ENCODE measurements at places on chromosomes 2 and 18.
A peak's percentile ranks its signal among the peaks of the same experiment; 100 is the strongest.

- DNase-seq: no peak
Observed at GRCh38 chr2:213065583-213066442, 85.6 kb downstream of the IKZF2 start.

- no peak for DNase-seq
Observed at GRCh38 chr2:179051250-179051649, 1.3 kb upstream of the CCDC141 start.

DNA sequence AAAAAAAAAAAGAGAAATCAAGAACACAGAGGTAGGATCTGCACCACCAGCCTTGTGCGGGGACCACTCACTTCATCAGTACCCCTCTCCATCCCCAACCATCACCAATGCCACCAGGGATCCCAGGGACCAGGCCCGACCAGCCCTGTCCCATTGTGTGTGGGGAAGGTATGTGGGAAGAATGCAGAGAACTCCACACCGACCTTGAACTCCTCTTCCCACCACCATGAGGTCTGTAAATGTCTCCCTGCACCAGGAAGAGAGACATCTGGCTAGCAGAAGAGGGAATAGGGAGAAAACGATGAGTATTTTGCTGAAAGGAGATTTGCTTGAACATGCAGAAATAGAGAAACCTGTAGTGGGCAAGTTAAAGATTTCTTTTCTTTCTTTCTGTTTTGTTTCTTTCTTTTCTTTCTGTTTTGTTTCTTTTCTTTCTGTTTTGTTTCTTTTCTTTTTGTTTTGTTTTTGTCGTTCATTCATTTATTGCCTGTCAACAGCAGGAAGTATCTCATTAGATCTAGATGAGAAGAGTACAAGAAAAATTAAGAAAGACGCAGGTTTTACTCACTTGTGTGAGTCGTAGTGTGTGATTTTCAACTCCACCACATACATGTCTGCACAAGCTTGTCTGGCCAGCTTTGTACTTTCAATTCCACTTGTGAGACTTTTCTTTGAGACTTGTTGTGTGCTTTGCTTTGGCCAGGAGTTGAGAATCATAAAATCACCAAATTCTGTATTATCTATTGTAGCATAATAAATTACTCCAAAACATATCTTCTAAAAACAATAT is 179.8 kb upstream of the HAAO start:
- no peak for DNase-seq

DNA sequence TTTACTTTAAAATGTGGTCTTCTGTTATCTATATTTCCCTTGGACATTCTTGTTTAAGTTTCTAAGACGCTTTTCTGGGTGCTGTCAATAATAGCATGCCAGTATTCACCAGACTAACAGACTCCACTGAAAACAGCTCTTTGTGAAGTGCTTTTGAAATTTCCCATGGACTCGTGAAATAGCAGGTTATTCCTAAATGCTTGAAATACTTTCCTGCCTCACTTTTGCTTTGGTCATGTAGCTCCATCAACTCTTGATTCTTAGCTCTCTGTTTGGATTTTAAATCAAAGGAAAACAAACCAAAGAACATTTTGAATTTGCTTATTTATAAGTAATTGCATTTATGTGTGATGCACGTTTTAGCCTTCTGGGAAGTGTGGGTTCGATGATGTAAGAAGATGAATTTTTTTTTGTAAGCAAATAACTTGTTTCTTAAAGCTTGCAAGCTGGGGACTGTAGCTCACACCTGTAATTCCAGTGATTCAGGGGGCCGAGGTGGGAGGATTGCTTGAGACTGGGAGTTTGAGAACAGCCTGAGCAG is 147.8 kb downstream of the WDSUB1 start:
- no peak for DNase-seq

DNA sequence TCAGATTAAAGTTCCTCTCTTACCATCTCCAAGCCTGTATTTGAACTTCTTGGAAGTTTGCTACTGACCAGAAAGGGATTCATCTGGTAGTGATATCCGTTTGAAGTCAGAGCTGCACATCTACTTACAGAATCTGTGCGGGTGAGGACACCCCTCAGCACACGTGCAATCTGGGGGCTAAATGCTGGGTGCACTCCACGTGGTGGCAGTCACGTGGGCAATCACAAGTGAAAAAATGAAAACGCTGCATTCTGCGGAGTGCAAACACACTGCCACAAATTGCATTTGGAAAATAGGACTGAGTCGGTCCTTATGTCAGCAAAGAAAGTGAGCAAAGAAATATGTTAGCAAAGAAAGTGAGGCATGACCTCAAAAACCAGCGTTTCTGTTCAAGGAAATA is 76.1 kb upstream of the GYPC start:
- no peak for DNase-seq

DNA sequence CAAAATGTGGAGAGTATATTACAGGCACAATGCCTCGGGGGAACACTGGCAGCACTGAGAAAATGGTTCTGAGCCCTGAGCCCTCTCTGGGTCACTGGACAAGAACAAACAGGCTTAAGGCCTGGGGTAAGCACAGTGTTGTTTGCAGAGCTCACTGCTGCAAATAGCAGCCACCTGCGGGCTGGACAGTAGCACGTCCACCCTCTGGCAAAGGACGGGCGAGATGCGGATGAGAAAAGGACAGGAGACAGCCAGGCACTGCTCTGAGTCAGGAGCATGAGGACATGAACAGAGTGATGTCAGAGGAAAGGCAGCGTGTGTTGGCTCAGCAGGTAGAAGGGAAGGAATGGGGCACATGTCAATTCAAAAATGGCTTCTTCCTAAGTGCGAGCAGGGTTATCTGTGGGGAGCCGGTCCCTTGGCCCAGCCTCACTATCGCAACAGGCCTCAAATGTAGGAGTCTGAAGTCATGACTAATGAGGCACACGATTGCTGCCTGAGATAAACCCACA is 25.9 kb upstream of the NEB start:
- DNase-seq: no peak

DNA sequence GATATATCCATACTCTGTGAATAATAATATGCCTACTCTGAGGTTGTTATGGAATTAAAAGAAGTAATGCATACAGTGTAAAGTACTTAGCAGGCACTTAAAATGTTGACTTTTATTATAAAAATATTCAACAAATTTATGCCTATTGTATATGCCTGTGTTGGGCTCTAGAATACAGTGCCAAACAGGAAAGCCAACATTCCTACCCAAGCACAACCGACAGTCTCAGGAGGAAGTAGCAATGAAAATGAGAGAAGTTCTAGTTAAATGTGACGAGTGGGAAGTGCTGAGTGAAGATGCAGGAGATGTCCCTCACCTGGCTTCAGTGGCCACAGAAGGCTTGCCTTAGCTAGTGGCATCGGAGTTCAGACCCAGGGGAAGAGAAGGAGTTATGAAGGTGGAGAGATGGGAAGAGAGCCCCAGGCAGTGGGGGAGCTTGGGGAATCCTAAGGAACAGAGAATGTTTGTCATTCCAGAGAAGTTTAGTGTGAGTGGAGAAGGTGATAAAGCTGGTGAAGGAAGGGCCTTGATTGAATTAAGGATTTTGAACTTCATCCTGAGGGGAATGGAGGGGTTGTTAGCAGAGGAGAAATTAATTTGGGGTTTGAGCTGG is 105.4 kb upstream of the CNGA3 start:
- no peak for DNase-seq

GRCh38 chr2:217055624-217056023 is 195.8 kb upstream of the TNP1 start:
- DNase-seq: no peak

DNA sequence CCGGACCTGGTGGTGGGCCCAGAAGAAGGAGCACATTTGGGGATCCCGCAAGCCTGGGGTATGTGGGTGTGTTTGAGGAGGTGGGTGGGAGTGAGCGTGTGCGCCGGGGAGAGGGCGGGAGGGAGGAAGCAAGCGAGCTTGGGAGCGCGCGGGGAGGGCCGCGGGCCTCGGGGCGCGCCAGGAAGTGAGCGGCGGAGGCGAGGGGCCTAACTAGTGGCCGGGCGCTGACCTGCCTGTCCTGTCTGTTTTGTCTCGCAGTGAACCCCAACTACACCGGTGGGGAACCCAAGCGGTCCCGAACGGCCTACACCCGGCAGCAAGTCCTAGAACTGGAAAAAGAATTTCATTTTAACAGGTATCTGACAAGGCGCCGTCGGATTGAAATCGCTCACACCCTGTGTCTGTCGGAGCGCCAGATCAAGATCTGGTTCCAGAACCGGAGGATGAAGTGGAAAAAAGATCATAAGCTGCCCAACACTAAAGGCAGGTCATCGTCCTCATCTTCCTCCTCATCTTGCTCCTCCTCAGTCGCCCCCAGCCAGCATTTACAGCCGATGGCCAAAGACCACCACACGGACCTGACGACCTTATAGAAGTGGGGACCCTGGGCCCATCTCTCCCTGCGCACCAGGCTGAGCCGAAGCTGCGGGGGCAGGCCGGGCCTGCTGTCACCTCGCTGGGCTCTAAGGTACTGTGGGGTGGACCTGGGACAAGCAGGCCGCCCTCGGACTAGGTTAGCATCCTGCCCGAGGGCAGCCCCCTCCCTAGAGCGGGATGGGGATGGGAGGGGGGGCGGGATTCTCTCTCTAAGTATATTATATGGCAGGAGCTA is 1.2 kb downstream of the HOXD4 start:
- no peak for DNase-seq

DNA sequence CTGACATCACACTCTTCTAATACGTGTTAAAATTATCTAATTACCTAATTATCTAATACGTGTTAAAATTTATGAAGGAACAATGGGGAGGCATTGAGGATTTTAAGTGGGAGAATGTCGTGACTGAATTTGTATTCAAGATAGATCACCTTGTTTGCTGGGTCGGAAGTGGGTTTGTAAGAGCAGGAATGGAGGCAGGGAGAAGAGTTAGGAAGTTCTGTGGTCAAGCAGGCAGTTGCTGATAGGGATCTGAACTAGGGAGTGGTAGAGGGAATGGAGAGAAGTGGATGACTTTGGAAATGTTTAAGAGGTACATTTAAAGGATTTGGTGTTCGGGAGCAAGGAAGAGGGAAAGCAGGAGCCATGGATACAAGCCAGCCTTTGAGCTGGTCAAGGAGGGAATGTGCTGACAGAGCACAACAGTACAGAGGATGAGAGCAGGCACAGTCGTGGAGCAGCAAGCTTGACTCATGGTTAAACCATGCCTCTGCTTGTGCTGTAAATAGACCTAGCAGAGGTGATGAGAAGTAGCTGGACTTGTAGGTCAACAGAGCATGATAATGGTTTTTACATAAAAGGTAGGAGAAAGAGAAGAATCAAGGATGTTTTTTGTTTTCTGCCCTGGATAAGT is 16.2 kb downstream of the IL18RAP start:
- peak; percentile 78 for DNase-seq

DNA sequence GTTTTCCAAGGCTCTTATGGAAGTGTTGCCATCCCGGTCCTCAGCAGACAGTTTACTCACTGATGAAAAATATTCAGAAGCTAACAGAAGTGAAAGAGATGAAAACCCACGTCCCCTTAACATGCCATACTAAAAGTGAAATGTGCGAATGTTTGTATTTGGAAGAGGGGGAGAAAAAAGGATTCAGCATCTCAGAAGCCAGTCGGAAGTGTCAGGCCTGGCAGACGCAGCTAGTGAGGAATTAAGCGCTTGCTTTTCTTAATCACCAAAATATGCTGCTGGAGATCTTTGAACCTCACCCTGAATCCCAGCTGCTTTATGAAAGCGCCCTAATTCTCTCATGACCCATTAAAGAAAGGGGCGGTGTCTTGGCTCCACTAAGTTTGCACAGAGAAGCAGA is 653.7 kb downstream of the DCDC2C start:
- DNase-seq: no peak

GRCh38 chr2:27795093-27795834 is 23.7 kb downstream of the MRPL33 start:
- DNase-seq: no peak

DNA sequence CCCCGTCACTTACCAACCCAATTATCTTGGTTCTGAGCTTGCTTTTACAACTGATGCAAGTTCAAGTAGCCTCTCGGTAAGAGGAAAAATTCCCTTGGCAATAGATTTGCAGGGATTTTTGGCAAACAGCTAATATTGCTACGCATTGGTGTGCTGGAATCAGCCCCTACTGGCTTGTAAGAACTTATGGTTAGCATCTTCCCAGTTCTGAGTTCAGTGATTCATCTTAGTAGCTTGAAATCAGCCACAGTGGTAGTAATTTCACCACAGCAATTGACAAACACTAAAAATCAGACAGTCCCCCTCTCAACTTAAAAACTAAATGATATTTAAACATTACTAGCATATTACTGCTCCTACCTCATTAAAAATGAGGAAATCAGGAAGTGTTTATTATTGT is 5.9 kb upstream of the RAX start:
- DNase-seq: no peak

- DNase-seq: no peak
Observed at GRCh38 chr2:148528356-148529064, 116.0 kb upstream of the EPC2 start.

DNA sequence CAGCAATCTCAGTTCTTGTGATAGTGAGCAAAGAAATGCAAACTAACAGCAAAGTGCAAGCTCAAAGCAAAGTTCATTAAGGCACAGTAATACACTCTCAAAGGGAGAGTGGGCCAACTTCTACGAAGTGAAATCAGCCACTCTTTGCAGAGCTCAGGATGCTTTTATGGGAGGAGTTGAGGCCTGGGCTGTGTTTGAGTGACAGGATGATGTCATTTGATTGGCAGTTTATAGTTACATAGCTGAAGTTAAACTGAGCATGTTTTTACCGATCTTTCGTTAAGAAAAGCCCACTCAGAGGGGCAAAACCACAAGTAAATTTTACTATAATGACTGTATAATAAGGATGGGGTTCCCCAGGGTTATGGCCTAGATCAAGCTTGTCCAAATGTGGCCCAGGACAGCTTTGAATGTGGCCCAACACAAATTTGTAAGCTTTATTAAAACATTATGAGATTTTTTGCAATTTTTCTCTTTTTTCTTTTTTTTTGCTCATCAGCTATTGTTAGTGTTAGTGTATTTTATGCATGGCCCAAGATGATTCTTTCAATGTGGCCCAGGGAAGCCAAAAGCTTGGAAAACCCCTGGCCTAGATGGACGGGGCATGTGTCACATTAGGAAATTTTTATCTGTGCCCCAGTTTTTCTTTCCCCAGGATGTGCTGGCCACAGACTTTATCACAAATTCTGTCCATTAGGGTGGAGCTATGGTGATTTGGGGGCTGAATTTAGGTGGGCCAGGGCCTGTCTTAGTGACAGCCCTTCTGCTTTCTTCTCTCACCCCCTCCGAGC is 8.3 kb upstream of the DNAH7 start:
- DNase-seq: no peak

DNA sequence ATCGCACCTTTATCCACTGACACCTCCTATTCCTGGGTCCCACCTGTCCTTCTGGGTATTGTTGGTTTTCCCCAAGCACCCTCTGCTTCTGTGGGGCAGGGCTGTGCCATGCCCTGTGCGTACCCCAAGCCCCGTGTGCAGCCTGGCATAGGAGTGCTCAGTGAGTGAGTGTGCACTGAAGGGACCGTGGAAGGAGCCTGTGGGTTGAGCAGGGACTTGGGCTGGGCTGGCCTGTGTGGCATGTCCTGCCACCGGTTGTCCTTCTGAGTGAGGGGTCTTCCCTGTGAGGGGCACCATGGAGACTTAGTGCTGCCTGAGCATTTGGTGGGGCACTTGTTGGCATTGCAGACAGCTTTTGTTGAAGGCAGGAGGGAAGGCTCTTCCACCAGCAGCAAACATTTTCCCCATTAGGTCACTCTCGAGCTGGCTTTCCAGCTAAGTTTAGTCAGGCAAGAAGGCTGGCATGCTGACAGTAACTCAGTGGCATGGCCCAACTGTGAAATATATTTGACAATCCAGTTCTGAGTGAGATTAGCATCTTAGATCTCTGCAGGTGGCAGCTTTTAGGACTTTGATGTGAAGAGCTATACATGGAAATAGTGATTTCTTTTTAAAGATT is 64.7 kb downstream of the LPIN1 start:
- DNase-seq: no peak

- no peak for DNase-seq
Observed at GRCh38 chr2:209671020-209671680, 100.5 kb upstream of the UNC80 start.

Measured in fibroblast of skin of back (primary cell).